ENCODE measurements at places on chromosomes 4 and X.

DNA sequence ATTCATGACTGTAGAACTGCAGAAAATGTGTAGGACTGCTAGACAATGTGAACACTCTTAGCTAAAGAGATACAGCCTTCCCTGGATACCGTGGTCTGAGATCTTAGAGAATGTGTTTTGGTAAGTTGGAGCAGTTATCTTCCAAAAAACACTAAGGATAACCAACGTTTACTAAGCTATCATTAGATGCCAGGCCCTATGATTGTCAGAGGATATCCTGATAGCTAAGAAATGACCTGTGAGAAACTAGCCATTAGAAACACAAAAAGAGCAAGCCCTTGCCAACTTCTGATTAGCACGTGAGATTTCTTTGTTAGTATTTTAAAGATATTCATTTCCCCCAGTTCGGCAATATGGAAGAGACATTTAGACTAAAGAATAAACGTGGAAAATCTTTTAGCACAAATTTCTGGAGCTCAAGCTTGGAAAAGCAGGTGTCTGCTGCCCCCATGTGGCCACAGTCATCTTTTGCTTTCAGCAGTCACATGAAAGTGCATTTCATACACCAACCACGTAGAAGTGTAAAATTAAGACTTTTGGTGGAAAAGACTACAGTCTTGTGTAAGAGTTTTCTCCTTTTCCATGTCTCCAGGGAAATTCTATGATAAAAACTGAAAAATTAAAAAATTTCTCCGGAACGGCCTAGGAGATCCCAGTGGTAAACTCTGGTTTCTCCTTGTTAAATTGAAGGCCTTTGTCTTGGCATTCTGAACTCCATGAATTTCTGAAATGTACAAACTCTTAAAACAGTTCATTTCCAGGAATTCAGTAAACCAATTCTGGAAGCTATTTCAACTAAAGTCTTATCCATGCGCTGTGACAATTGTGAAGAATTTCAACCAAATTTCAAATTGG, 136.4 kb downstream of the ZNF674 start:
- DNase-seq: peak; percentile 63

GRCh38 chr4:100843910-100844309, 326.1 kb upstream of the EMCN start:
- DNase-seq: no peak

DNA sequence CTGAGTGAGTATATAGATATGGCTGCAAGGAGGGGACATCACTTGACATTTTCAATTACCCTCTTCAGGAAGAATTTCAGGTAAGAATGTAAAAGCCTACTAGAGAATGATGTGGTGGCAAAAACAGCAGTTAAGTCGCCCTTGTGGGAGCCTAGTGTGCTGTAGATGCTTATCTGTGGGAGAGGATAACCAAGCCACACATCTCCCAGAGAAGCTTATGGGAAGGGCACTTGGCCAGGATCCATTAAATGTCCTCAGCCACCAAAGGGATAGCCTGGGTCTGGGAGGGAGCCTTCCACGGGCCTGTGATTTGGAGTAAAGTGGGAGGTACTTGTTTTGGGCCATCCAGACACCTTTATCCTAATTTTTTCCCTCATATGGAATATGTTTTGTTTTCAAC, 41.3 kb upstream of the BCLAF3 start:
- no peak for DNase-seq

DNA sequence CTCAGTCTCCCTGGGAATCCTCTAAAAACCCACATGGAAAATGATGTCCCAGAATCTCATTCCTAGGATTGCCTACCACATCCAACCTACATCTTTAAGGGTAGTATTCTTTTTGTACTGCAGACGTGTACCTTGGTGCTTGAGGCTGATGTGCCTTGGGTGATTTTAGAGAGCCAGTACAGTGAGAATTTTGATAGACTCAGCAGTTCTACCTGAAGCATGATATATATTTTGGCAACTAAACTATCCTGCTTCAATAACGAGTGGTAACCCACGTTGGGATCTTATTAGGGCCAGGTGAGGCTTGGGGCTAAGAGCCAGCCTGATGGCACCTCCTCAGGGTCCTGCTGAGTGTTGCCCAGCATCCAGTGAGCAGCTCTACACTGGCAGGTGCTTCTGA, 140.4 kb downstream of the ZNF518B start:
- no peak for DNase-seq

- DNase-seq: no peak
These were observed 10.1 kb upstream of the BMP2K start for GRCh38 chr4:78766026-78766425.

DNA sequence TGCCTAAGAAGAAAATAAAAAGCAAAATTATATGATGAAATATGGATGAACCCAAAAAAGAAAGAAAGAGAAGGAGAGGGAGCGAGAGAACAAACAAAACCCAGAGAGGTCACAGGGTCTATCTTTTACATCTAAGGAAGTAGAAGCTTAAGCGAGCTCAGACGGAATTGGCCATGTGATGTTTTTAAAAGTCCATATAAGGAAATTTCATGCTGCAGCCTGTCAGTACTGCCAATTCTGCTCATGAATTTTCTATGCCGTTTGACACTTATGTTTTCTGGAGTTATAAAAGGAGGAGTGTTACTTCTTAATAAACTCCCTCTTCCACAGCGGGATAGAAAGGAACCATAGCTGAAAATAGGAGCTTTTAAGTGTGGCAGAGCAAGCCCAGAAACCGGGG, 32.9 kb upstream of the DCX start:
- DNase-seq: no peak

DNA sequence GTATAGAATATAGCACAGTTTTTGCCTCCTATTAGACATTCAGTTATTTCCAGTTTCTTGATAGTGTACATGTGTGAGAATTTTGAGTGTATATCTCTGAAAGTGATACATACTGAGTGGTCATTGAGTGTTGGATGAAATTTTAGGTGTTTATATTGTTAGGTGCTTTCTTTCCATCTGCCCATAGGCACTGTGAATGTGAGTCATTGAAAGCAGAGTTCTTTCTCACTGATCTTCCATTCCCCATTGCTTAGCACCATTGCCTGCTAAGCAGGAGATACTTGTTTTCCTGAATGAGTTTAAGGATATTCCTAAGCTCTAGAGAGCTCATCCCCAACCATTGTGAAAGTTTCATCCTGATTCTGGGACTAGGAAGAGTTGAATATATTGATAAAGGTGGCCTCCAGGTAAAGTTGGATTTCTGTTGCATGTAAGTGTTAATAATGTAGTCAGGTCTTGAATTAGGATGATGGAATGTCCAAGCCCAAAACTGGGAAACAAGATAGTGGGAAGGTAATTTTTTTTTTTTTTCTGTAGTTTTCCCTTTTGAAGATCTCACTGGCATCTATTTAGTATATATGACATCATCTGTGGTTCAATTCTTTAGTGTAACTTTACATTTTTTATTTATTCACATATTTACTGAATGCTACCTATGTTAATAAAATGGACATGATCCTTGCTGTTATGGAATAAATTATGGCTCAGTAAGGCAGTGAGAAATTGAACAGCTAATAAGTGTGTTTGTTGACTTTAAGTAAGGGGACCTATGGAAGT, 22.1 kb downstream of the UBE2K start:
- DNase-seq: no peak

GRCh38 chr4:150130933-150131332, 52.7 kb downstream of the DCLK2 start:
- no peak for DNase-seq

- no peak for DNase-seq
These were observed 57.0 kb downstream of the PALLD start for GRCh38 chr4:168553714-168554370.

Data from stimulated activated CD4-positive, alpha-beta T cell treated with anti-CD3 and anti-CD28 coated beads, Interleukin-1b, Interleukin-23, amount 100 ng/mL, for 4 hours (primary cell).